ENCODE measurements at places on chromosomes 1 and 21.
A peak's percentile ranks its signal among the peaks of the same experiment; 100 is the strongest.

DNA sequence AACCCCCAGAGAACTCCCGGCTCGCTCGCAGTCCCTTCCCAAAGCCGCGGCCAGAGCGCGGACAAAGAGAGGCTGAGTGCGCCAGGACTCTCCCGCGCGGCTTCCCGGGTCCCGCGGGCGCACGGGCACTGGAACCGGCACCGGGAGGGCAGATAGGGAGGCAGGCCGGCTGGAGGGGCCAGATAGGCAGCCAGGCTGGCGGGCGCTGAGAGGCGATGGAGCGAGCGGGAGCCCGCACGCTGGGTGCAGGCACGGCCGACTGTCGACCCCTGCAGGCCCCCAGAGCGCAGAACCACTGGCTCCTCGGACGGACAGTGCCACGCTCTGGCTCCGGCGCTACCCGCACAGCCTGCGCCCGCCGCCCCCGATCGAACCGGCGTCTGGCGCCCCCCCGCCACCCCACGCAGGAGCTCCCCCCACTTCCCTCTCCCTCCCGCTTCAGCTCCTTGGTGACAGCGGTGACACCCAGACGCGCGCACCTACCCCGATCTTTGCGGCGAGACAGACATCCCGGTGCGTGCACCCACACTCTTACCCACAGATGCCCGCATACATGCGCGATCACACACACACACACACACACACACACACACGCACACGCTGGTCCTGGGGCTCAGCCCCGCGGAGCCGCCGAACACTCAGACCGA is 534 bp downstream of the SLC6A9 start:
- no peak for DNase-seq

GRCh38 chr21:25501462-25501861 is 105.8 kb downstream of the MRPL39 start:
- DNase-seq: no peak

DNA sequence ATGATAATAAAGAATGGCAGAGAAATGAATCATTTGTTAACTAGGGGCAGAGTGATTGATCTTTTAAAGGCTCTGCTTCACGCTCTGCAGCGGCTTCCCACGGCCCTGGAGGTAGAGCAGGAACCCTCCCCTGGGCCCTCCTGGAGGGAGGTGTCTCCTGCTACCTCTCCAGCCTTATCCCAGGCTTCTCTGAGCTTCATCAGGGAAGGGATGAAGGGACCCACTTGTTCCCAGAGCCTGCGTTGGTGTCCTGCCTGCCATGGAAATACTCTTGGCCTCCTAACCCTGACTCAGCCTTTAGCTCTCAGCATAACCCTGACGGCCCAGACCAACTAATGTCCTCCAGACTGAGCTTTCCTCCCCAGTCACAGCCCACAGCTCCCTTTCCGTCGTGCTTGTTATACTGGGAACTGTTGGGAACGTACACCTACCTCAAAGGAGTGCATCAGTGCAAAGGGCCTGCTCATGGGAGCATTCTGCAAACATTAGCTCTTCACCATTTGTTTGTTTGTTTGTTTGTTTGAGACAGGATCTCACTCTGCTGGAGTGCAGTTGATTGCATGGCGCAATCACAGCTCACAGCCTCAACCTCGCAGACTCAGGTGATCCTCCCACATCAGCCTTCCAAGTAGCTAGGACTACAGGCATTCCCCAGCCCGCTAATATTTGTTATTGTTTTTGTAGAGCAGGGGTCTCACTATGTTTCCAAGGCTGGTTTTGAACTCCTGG is 17.4 kb upstream of the HNRNPU start:
- DNase-seq: no peak

DNA sequence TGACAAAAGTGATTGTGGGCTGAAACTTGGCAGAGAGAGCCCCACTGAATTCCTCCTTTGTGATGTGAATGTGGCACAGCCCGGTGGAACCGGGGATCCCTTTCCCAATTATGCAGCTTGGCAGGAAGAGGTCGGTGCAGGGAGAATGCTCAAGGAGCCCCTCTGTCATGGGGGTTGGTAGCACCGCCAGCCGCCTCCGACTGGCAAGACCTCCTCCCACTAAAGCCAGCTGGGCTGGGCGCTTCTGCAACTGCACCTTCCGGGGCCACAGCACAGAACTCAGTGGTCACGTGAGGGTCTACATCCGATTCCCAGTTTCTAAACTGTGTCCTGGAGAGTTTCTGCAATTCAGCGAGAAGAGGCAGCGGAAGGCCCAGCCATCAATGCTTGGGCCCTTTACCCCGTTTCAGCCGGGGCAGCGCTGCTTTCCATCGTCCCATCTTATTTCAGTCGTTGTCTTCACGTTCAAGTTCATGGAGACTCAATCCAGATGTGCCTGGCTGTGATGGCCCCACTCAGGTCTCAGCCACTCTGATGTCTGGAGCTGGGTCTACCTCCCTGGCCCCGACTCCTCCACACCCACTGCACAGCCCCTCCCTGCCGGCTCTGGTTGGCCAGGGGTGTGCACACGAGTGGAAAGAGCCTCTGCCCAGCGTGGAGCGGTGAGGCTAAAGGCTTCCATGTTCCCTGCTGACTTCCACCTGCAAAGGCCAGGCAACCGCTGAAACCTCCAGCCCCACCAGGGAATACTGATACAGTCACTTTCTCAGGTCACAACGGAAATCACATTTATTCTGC is 39.8 kb upstream of the FHAD1 start:
- peak; percentile 57 for DNase-seq

DNA sequence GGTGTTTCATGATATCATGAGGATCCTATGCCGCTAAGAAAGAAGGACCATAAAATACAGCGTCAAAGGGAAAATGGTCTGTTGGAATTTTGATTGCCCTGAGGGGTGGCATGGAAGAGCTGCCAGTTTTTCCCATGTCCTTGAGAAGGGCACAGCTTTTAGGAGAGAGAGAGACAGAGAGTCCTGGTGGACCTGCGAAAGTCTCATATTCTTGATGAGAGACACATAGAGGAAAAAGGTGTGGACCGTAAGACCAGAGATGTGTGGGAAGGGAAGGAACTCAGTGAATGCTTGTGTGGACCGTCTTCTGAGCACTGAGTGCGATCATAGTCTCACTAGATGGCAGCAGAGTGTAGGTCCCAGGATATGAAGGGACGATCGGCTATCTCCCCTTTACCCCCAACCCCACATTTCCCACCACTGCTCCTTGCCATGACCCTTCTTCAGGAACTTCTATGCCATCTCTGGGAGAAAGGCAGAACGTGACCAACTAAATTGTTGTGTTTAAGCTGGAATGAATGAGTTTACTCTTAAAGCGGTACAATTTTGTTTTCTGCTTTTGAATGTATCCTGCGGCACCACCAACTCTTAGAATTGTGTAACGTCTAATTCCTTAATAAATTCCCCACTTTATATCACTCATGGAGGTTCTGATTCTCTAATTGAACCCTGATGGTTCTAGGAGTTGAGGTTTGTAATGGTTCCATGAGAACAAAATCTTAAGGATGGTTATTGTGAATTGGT is 117.7 kb downstream of the CTH start:
- no peak for DNase-seq

DNA sequence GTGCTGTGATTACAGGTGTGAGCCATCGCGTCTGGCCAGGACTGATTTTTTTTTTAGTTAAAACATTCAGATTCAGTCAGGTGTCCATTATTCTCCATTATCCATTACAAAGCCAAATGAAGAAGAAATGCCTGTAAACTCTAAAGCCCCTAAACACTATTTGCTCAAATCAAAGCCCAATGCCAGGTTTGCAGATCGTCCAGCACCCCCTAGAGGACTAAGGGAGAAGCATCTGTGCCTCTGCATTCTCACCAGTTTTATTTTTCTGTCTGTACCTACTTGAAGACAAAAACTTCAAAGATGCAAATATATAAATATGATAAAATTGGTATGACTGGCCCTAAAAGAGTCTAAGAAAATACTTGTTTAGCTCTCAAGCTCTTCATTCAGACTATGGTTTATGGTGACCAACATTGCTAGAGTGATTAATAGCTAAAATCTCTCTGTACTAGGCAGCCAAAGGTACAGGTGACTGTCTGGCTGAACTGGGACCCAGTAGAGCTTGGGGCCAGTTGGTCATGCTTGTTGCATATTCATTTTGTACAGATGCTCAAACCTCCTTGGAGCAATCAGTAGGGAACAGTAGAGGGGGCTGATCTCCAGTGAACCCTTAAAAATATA is 138.4 kb downstream of the SYT2 start:
- DNase-seq: no peak

- DNase-seq: no peak
Observed at GRCh38 chr1:153365696-153366095, 8.0 kb downstream of the S100A9 start.

GRCh38 chr1:66624412-66625060 is 90.6 kb downstream of the SGIP1 start:
- DNase-seq: no peak

DNA sequence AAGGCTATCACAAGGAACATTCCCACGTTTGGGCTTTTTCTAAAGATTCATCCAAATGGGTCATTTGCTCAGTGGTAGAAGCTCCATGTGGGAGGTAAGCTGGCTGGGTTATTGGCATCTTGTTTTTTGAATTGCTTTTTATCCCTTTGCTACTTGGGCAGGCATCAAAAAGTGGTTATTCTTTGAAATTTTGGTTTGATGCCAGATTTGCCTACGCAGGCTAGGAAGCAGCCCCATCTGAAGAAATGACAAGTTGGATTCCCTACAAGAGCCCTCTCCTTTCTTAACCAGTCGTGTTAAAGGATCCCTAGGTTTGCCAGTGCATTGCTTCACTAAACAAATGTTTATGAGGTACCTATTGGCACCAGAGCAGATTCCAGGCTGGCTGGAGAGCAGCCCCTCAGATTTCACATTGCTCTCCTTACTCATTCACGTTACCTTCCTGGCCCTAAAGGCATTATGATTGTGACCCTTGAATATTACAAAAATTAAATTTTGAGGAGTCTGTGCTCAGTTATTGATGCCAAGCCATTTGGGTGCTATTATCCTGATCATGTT is 38.8 kb downstream of the ARID1A start:
- DNase-seq: no peak

DNA sequence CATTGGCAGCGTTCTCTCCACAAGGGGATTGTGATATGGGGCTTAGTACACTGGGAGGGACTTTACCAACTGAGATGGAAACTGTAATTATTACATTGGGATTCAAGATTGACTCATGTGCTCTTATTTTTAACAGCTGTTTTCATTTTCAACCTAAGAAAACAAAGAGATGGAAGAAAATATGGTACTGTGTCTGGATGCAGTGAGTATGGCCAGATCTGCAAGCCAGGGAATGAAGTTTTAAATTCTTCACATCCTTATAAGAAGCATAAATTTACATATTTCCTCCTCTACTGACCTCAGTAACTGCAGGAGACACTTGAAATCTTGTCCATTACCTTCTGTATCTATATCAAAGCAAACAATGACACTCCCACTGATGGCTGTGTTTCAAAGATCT is 81.5 kb upstream of the EDEM3 start:
- DNase-seq: no peak

GRCh38 chr1:182347019-182347418 is 44.6 kb downstream of the GLUL start:
- no peak for DNase-seq

Data from upper lobe of right lung (tissue), 1 donor.